ENCODE measurements at places on chromosomes 3 and 15.

DNA sequence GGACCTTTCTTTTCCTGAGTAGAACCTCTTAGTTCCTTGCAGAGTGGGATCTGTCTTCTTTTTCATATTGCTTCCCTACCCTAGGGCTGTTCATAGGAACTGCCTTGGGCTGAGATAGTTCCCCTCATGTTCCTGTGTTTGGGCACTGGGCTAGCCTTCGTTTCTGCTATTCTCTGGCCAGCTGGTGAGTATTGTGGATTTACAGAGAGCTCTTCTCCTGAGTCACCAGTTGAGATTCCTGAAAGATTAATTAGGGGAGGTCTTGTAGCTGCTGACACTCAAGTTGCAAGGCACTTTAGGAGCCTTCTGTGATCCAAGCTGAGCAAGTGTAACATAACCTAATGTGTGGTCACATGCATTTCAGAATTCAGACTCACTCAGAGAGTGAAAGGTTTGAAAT, 30.7 kb downstream of the CHD2 start:
- no peak for DNase-seq

GRCh38 chr3:98012979-98013378, 22.1 kb downstream of the GABRR3 start:
- DNase-seq = no peak

GRCh38 chr3:20254268-20255117, 68.5 kb upstream of the SGO1 start:
- DNase-seq = no peak

DNA sequence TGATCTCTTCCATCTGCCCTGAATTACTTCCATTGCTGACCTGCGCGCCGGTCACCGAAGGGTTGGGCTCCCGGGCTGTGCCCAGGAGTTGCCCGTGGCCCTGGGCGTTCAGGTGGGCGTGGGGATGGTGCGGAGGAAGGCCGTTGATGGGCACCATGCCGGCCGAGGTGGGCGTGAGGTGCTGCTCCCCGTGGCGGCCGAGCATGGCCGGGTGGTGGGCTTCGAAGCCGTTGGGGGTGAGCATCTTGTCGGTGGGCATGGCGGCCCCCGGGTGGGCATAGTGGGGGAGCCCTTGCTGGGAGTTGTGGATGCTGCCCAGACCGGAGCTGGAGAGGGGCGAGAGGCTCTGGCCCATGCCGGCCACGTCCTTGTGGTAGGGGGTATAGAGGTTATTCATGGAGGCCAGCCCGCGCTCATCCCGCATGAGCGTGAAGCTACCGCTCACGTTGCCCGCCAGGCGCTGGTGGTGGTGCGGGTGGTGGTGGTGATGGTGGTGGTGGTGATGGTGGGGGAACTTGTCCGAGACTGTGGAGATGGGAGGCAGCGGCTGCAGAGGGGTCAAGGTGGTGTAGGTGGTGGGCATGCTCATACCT, 1.0 kb downstream of the ONECUT1 start:
- DNase-seq = no peak

- no peak for DNase-seq
Observed at GRCh38 chr3:183279371-183279770, 26.3 kb downstream of the B3GNT5 start.

DNA sequence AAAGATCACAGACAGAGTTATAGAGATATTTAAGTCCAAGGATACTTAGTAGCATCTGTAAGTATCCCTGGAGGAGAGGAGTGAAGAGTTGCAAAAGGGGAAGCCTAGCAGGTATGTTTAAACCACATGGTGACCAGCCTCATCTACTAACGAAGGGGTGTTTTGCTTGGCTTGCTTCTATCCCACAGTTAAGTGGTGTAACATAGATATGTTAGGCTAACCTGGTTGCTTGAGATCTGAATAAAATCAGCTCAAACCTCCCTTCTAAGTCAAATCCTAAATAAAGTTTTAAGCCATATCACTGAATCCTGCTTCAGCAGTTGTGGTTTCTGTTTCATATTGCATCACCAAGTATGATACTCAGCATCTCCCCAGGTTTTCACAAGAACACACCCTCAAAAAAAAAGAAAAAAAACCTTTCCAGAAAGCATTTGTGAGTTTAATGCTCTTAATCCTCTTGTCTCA, 880.2 kb downstream of the ROBO1 start:
- DNase-seq = no peak

GRCh38 chr3:182389071-182389815, 404.1 kb upstream of the ATP11B start:
- no peak for DNase-seq

GRCh38 chr3:80215191-80215590, 447.4 kb upstream of the ROBO1 start:
- no peak for DNase-seq

- DNase-seq = no peak
Observed at GRCh38 chr3:110859336-110859735, 212.3 kb upstream of the NECTIN3 start.

- no peak for DNase-seq
Observed at GRCh38 chr3:42012383-42012934, 50.6 kb upstream of the ULK4 start.

DNA sequence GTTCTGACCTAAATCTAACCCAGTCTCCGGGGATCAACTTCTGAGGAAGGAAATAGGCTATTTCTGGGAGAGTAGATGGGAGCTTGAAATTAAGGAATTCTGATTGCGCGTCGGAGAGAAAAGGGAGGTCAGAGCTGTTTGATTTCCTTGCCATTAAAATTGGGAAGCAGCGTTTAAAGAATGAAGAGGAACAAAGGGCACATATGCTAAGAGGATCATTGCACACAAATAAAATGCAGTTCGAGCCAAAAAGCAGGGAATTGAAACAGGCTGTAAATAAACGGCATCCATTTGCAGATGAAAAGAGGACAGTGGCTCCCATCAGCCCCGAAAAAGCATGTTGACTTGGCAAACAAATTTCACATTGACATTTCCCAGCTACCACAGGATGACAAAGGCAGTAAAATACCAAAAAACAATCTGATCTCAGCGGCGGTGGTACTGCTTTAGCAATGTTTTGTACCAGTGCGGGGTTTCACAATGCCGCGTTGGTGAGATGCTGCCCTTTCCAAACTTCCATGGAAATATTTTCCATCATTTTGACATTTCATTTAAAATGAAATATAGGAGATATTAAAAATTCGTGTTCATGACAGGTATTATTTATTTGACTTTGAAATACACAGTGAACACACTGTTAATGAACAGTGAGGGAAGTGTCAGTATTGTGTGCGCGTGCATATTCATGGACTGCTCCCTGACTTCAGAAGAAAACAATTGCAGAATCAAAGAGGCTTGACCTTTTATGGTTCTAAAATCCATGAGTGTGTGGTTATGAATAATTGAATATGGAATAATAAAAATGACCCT, 108.8 kb downstream of the SQOR start:
- DNase-seq = no peak

DNA sequence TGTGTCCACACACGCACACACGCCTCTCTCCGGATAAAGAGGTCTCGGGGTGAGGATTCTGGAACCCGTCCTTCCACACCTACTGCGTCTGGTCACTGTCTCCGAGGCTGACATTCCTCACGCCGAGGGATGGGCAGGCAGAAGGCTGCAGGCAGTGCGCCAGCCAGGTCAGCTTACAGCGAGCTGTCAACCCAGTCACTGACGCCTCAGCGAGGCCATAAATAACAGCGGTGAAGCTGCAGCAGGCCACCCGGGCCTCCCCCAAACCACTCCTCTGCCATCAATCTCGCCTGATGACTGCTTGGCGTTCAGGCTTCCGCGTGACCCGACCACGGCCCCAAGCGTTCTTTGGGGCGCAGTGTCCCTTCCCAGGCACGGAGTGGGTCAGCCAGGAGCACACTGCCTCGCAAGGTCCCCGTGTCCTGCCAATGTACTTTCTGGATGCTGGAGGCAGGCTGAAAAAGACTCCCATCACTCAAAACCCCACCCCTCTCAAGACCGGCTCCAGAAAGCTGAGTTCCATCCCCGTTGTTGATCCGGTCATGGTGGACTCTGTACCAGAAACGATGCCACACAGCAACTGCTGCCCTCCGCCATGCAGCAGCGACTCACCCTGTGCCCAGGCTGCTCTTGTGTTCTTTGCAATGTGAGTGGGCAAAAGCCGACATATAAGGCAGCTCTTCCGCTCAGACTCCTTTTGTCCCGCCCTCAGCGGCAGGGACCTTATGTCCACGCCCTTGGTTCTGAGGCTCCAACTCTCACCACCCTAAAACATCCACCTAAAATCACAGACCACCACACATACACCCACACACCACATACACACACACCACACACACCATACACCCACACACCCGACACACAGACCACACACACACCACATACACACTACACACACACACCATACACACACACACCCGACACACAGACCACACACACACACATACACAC, 27.1 kb downstream of the CPN2 start:
- DNase-seq = no peak

DNA sequence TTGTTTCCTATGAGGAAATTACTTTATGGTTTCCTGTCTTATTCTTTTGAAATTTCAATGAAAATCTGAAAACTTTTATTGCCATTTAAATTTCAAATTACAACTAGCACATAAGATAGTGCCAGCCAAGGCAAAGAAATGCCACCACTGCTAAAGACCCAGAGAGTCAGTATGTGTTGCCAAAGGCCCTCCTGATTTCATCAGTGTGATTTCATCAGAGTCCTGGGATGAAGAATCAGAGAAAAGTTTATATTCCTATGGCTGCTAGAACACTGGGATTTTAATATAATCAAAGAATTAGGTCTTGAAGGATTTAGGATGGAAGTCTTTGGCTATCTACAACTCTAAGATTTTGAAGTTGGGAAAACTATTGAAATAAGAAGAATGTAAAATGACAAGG, 434.2 kb upstream of the CCDC54 start:
- DNase-seq = no peak

DNA sequence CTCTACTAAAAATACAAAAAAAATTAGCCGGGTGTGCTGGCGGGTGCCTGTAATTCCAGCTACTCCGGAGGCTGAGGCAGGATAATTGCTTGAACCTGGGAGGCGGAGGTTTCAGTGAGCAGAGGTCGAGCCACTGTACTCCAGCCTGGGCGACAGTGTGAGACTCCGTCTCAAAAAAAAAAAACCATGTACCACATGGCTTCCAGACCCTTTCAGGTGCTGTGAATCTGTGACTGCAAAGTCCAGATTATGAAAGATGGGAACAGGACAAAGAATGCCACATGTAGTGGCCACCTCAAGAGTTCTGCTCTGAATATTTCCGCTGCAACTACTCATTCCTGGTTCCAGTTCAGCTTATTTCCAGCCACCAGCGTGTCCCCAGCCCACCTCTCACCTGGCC, 8.4 kb upstream of the DCAF1 start:
- no peak for DNase-seq

DNA sequence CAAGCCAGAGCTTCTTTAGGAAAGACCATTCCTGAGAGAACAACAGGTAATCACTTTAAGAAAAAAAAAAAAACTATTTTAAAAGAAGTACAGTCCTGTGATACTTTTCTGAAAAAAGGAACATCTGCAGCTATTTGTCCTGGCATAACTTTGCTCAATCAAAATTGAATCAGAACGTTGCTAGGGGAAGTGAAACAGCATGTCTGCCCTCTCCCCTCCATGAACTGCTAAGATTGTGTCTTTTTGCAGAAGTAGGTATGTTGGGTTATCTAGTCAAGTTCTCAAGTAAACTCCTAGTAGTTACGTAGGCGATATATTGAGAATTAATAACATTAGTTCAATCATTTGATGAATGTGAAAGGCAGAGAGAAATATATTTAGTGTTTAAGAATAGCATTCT, 1013.3 kb downstream of the TUSC7 start:
- no peak for DNase-seq

GRCh38 chr3:123524981-123525380, 59.9 kb downstream of the HACD2 start:
- DNase-seq = no peak

GRCh38 chr3:12755754-12756153, 3.3 kb downstream of the TMEM40 start:
- no peak for DNase-seq

- no peak for DNase-seq
Observed at GRCh38 chr15:55457401-55458022, 49.2 kb downstream of the PIERCE2 start.

DNA sequence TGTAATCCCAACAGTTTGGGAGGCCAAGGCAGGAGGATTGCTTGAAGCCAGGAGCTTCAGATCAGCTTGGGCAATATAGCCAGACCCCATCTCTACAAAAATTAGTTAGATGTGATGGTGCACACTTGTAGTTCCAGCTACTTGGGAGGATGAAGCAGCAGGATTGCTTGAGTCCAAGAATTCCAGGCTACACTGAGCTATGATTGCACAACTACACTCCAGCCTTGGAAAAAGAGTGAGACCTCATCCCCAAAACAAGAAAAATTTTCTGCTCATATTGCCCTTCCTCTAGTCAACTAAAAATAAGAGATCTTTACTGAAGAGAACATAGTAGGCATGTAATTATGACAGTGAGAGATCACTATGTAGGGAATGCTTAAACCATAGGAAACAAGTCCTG, 60.9 kb upstream of the SPATA12 start:
- no peak for DNase-seq

GRCh38 chr3:72537448-72537847, 310.8 kb downstream of the SHQ1 start:
- no peak for DNase-seq

- no peak for DNase-seq
Observed at GRCh38 chr15:58221591-58222241, 83.5 kb downstream of the AQP9 start.

DNA sequence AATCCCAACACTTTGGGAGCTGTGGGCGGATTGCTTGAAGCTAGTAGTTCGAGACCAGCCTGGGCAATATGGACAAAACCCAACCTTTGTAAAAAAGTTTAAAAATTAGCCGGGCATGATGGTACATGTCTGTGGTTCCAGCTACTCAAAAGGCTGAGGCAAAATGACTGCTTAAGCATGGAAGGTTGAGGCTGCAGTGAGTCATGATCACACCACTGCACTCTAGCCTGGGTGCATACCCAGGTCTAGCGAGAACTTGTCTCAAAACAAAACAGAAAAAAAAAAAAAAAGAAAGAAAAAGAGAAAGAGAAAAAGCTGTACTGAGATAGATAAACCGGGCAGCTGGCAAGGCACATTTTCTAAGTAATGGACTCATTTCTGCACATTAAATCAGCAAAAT, 10.6 kb downstream of the ARPP19 start:
- DNase-seq = no peak

DNA sequence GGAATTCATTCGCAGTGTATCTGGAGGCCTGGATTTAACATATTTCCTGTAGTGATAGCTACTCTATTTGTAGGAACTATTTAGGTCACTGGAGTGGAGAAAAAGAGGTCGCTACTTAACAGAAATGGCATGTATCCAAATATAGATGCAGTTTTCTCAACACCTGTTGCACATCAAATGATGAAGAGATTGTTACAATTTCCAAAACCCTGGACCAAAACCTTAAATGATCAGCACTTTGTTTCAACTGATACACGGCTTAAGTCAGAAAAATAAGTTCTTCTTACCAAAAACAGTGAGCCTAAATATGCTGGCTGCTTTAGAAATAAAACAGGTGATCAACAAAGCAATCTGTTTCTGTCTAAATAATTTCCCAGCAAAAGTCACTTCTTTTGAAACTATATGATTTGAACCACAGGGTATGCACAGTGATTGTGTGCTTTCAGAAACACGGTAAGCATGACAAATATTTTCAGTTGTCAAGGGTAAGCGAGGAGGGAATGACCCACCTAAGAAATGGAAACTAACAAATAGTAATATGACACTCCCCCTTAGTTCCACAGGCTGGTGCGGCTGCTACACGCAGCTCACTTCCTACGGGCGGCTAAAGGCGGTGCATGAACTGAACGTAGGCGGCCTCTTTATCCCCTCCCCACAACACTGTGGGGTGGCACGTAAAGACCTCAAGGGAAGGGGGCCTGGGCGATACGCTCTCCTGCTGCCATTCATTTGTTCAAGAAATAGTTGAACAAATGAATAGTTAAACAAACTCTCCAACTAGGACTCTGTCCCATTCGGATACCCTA, 1.1 kb downstream of the EHD4 start:
- peak; percentile 59 for DNase-seq

Data from stimulated activated CD8-positive, alpha-beta memory T cell treated with anti-CD3 and anti-CD28 coated beads, Interleukin-4, amount 100 ng/mL, for 4 hours (primary cell).